ENCODE measurements at places on chromosomes 5 and 9.

- DNase-seq = no peak
Measured at GRCh38 chr5:9376363-9377117, 169.3 kb downstream of the SEMA5A start.

GRCh38 chr5:114977979-114978573 is 191.6 kb downstream of the TRIM36 start:
- DNase-seq = no peak

DNA sequence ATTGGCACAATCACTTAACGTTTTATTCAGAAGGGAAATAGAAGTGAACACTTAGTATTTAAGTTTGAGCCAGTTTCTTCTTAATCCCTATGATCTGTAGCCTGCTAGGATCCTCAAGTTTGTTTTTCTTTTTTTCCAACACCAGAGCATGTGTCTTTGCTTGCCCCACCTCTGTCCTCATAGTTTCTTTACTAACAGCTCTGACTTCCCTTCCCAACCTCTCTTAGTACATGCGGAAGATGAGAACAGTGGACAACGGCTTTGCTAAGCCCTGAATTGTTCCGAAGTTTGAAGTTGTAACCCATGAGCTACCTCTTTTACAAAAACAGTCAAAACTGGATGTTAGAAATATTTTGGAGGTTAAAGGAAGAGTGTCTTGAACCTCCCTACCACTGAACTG is 61.7 kb upstream of the TAF11L2 start:
- no peak for DNase-seq

GRCh38 chr9:22211588-22212360 is 202.7 kb upstream of the CDKN2B start:
- no peak for DNase-seq

- no peak for DNase-seq
Measured at GRCh38 chr5:96256795-96257470, 176.1 kb downstream of the PCSK1 start.

DNA sequence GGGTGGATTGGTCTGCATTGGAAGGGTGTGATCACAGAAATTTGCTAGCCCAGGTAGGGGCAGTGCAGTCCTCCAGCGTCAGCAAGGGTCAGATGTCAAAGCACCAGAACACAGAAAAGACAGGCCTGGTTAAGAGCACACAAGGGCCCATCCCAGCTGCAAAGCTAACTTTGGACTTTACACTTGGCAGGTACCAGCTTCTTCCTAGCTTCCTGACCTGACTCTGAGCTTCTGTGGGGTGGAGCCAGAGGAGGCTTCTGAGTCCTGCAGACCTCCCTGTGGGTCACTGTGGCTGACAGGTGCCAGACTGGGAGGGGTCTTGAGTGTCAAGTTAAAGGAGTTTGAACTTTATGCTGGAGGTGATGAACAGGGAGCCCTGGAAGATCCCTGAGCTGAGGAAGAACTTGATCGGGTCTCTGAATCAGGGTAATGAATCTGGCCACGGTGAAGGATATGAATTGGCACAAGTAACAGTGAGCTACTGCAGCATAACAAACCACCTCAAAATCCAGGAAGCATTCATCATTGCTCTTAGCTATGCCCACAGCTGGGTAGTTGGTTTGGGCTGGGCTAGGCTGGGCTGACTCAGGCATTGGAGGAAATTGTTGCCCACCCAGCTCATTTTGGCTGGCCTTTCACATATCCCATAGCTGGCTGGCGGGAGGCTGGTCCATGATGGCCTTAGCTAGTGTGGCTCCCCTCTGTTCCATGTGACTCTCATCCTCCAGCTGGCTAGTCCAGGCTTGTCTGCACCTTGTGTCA is 63.4 kb downstream of the BARX1 start:
- DNase-seq = no peak

GRCh38 chr9:135664266-135664665 is 1.2 kb downstream of the LCN9 start:
- no peak for DNase-seq

DNA sequence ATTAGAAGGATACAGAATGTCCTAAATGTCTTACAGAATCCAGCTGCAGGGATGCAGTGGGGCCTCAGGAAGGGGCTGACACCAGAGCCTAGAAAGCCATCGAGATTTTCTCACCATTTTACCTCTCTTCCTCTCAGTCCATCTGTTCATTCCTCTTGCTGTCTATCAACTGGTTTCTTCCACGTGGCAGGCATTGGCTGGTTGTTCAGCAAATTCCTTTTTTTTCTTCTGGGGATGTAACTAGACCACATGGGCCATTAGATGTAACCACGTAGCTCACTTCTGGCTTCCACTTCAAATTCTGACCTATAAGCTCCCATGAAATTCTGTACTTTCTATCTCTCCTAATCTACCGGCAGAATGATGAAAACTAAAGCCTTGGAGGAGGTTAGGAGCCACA is 93.6 kb upstream of the MTAP start:
- DNase-seq = no peak

DNA sequence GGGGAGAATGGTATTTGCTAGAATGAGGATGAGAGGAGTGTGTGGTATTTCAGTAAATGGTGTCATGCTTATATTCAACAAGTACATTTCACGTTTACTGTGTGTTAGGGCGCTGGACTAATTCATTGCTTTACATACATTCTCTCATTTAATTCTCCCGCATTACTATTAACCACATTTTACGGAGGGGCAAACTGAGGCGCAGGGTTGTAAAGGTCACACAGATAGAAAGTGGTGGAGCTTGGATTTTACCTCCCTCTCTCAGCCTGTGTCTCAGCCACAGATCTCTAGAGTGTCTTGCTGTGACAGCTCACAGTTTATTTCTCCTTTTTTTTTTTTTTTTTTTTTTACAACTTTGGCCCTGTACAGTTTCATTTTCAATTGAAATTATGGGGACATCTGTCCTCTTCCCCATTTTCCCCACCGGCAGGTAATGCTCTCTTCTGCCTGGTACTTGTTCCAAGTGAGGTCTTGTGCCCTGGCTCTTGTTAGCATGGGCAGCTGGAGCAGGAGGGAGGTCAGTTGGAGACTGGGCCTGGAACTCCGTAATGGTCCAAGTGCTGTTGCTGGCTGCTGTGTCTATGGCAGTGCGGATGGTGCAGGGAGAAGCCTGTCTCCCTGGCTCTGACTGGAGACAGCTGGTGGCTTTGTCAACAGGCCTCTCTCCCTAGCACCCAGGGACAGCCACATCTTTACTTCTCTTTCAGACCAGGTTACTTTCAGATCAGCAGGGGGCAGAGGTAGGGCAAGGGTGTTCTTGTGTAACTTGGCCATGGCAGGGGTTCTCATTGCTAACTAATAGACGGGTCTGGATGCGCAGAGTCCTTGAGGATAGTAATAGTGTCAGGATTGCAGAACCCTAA is 20.5 kb upstream of the NDST1 start:
- no peak for DNase-seq

DNA sequence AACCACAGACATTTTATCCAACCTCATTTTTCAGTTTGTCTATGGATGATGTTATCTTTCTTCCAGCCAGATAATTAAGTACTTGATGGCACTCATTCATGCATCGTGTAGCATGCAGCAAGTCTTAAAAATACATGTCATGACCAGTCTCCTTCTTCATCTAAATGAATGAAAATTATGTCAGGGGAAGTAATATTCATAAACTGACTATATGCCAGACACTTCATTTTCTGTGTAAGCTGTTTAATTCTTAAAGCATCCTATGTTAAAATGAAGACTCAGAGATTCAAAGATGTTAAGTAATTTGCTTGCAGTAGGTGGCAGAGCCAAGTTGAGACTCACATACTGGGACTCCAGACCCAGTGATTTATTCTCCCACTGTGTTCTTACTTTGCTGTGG is 181.7 kb upstream of the CD180 start:
- DNase-seq = no peak

- DNase-seq = no peak
Measured at GRCh38 chr5:83149671-83150070, 72.3 kb downstream of the XRCC4 start.

- no peak for DNase-seq
Measured at GRCh38 chr9:1550636-1551035, 464.5 kb upstream of the SMARCA2 start.

GRCh38 chr9:112443200-112443599 is 43.4 kb upstream of the KIAA1958 start:
- DNase-seq = peak; percentile 3

DNA sequence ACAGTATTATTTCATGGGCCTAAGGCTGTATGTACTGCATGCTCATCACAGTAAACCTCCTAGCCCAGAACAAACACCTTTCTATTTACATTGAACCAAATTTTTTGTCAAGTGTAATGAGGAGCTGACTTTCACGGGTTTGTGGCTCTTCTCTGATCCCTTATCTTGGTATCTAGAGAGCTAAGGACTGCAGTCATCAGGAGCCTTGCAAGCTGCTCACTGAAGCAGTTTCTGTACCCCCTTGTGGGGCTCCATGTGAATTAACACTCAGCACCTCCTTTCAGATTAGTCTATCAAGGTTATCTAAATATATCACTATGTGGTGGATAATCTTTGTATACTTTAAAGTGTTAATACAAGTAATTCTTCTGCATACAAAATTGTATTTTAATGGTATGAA is 108.2 kb downstream of the AUH start:
- DNase-seq = no peak

DNA sequence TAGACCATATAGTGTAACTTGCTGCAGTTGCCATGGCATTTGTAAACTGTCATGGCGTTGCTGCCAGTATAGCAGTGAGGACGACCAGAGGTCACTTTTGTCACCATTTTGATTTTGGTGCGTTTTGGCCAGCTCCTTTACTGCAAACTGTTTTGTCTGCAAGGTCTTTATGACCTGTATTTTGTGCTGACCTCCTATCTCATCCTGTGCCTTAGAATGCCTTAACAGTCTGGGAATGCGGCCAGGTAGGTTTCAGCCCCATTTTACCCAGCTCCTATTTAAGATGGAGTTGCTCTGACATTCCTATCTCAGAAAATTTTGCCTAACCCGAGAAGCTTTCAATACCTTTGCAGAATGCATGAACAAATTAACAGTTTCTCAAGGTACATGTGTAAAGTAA is 914.4 kb upstream of the ACO1 start:
- no peak for DNase-seq

- no peak for DNase-seq
Measured at GRCh38 chr9:137756045-137756744, 121.4 kb upstream of the CACNA1B start.

GRCh38 chr9:123311250-123311752 is 42.9 kb upstream of the STRBP start:
- no peak for DNase-seq

DNA sequence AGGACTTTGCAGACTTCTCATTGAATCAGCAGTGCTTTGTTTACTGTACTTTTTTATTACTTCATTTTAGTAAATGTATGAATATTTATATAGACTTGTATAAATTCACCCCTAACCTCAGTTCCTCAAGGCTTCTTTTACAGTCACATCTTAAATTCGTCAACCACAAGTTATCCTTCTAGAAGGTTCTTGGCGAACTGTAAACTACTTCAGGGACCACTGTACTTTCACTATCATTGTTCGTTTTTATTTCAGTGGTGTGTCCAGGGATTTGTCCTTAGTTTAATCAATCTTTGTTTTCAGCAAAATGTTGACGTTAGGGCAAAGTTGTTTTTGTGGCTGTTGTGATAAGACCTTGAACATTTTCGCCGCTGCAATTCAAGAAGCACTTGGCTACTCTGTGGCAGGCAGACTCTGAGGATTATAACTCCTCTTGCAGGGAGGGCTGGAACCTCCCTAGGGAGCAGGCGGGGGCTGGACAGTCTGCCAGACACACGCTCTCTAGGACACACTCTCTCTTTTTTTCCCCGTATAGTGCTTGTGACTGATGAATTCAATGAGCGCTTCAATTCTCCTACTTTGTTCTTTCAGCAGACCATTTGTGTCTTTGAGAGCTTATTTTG is 252.8 kb downstream of the FBXL7 start:
- no peak for DNase-seq

GRCh38 chr9:7186175-7186574 is 428.4 kb downstream of the KDM4C start:
- no peak for DNase-seq

GRCh38 chr5:58486290-58486689 is 4.9 kb upstream of the GAPT start:
- no peak for DNase-seq

DNA sequence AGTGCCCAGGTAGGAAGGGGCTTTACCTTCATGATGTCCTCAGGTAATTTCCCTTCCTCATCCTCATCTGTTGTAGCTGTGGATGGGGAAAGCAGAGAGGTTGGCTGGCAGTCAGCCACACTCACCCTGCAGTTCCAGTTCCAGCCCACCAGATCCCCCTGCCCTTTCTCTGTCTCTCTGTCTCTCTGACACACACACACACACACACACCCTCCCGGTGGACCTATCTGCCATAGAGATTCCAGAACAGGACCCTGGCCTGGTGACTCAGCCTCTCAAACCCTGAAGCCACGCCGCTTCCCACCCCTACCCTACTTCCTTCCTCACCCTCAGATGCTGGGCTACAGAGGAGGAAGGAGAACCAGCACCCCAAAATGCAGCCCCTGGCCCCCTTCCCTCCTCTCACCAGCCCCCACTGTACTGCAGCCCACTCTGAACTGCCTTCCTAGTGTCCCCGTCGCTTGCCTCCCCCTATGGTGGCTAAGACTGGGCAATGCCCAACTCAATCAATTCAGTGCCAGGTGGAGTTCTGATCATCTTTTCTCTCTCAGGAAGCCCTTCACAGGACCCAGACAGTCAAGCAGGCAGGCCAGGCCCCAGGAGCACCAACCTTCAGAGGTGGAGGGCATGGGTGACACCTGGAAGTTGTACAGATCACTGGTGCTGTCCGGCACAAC is 4.8 kb downstream of the IRF1 start:
- no peak for DNase-seq

DNA sequence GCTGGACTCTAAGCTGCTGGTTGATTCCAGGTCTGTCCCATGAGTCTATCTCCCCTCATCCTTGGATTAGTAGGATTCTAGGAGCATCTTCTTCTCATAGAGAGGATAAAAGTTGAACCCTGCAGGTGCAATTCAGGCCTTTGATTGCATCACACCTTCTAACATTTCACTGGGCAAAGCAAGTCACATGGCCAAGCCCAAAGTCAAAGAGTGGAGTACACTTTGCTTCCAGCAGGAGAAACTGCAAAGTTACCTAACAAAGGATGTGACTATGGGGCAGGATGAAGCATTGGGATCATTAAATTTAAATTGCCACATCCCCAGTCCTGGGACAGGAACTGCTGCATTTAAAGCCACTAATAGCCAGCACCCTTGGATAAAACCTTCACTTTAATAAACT is 51.0 kb upstream of the EGFLAM start:
- no peak for DNase-seq

GRCh38 chr5:58182287-58182841 is 277.5 kb downstream of the PLK2 start:
- DNase-seq = no peak

DNA sequence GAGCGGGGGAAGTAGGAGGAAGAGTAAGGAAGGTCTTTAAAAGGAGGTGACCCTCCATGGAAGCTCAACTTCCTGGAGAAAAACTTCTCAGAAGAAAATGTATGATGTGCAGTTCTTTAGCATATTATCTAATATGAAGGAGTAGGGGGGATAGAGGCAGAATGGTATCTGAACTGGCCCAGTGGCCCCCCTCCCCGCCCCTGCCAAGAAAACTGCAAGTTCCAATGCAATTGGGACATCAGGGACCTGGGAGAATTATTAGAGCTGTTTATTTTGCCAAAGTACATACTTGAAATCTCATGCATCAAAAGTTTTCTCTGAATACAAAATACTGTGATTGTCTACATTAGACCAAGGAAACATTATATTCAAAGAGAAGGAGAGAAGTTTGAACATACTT is 40.6 kb upstream of the GAS1 start:
- DNase-seq = no peak

- no peak for DNase-seq
Measured at GRCh38 chr5:32443145-32443540, 1.4 kb downstream of the ZFR start.

All from activated T-cell treated with anti-CD3 and anti-CD28 coated beads for 1 hour (primary cell).